ENCODE measurements at places on chromosomes 16 and 17.

DNA sequence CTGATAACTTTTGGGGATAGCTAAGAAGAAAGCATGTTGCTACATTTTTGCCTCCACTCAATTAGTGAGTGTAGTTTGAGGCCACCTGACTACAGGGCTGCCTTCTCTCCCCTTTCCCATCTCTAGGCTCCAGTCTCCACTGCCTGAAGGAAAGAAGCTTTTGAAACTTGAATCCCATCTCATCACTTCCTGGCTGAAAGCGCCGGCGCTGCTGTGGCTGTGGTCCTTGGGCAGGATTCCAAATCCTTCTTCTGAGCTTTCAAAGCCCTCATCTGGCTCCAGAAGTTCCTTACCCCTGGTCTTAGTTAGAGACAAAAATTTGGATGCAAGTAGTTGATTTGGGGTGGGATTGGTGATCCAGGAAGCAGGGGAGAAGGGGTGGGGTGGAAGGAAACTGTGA lies 119.4 kb downstream of the FOXL1 start:
- DNase-seq, result peak; percentile 16

- DNase-seq, result no peak
Observed at GRCh38 chr16:27776556-27777225, 226.7 kb downstream of the KATNIP start.

- DNase-seq, result peak; percentile 26
Observed at GRCh38 chr16:86157616-86158247, 258.8 kb downstream of the IRF8 start.

DNA sequence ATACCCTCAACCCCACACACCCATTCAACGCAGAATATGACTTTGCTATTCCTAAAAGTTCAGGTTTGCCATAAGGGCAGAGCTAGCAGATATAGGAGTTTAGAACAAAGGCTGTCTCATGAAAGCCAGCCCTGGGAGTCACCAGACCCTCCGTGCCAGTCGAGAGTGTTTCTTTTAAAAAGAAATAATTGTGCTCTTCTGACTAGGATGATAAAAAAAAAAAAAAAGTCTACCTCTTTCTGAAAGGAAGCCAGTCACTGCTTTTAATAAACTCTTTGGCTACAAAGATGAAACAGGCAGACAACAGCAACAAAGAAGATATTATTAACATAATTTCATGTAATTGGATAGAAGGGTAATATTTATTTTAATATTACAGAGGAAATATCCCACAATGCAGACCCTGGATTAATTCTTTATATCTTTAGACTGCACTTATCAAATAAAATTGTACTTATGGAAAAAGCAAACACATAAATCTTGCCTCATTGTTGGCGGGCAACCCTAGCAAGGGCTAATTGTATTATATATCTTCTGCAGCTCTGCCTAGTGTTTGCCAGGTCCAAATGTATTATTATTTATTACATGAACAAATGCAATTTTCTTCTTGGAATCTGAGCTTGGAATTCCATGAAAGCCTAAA lies 277.5 kb upstream of the DYNLRB2 start:
- no peak for DNase-seq

GRCh38 chr16:21150375-21151001 lies at the start of gene DNAH3:
DNAH3 (minus strand) TSS chr16:21150846; CDS start chr16:21150319, 527 bp downstream.
- no peak for DNase-seq

- DNase-seq, result no peak
Observed at GRCh38 chr17:47644324-47644723, 5.4 kb upstream of the KPNB1 start.

DNA sequence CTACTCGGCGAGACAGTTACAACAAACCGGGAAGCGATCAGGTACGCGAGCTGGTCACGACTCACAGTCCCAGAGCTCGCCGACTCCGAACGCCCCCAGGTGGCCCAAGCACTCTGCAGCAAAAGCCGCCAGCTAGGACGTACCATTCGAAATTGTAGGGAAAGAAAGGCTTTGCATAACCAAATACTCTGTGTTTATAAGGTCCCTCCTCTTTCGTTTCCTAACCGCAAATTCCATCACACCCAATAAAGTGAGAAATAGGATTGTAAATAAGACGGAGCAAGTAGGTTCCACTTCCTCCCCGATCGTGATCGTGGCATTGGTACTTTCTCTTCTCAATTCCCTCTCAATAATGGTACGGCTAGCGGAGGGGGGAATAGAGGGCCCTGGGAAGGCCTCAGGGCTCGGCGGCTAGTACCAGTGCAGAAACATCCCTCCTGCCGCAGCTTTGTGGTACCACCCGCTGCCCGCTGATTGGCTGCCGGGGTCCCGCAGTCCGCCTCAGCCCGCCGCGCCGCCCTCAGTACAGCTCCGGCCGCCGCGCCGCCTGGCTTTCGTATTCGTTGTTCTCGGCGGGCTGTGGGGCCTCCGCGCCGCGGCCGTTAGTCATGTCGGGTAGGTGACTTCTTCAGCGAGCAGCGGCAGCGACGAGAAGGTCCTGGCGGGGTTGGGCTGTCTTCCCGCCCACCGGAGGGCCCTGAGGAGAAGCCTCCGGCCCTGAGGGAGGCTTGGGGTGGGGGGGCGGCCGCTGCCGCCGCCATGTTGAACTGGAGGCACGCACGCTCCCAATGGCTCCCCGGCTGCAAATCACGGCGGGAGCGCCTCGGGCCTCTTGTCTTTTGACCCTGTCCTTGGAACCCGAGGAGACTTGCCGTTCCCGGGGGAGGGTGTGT lies at the start of gene TAF15:
Gene TAF15, plus strand, starts transcription at position 523 of the 893 bp plus-strand sequence. Its CDS starts 86 bp downstream, at position 609.
- peak; percentile 96 for DNase-seq

GRCh38 chr16:72162105-72162692 lies 9.8 kb downstream of the PMFBP1 start:
- DNase-seq, result no peak
